ENCODE measurements at places on chromosomes 4 and X.

- no peak for DNase-seq
Measured at GRCh38 chr4:54384563-54384962, 155.5 kb downstream of the PDGFRA start.

- DNase-seq: no peak
Measured at GRCh38 chr4:102037566-102037965, 247.0 kb downstream of the BANK1 start.

- DNase-seq: no peak
Measured at GRCh38 chrX:9997041-9997440, 29.9 kb downstream of the CLDN34 start.

GRCh38 chr4:66777097-66777496, 768.2 kb downstream of the CENPC start:
- no peak for DNase-seq

GRCh38 chrX:46381630-46382029, 163.6 kb downstream of the ZNF674 start:
- no peak for DNase-seq

DNA sequence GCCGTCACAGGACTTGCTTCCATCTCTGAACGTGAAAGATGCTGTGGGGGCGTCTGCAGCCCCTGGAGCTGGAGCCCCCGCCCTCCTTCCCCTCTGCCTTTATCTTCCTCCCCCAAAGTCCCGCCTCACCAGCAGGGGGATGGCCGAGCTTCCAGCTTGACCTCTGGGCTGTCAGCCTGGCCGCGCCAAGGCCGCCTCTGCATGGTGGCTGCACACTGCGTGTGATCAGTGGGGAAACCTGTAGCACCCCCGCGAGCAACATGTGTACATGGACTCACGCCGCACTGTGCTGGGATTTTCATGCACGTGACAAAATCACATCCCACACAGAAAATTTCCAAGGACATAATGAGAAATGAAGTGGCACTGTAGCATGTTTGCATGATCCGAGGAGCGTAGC, 26.5 kb upstream of the PSAPL1 start:
- DNase-seq: no peak

- DNase-seq: no peak
Measured at GRCh38 chr4:20857081-20857480, 156.8 kb downstream of the PACRGL start.

GRCh38 chrX:1248331-1249061, 20.1 kb upstream of the CSF2RA start:
- DNase-seq: no peak

GRCh38 chr4:98377559-98377958, 116.4 kb downstream of the RAP1GDS1 start:
- no peak for DNase-seq

DNA sequence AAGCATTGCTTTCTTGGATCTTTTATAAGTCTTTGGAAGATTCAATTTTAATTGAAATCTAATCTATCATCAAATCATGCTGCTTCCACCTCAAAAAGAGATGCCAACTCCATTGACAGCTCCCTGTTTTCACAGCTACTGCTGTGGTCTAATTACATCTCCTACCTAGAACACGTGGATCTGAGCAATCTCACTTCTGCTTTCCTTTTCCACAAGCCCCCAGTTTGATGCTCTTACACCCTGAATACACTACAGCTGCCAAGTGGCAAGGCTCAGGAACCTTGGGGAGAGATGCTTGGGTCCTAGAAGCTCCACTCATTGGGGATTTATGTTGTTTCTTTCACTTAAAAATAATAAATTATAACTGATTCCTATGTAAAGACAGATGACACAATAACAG, 172.0 kb downstream of the CFAP299 start:
- no peak for DNase-seq

Measured in stimulated activated CD8-positive, alpha-beta memory T cell treated with anti-CD3 and anti-CD28 coated beads, Interleukin-7, amount 100 ng/mL, for 1 hour (primary cell).